Activated T-cell treated with anti-CD3 and anti-CD28 coated beads for 4 hours (primary cell): ENCODE measurements at places on chromosomes 11 and 22.

GRCh38 chr11:7892059-7892699, 38.9 kb downstream of the OR10A6 start:
- DNase-seq, result no peak

- no peak for DNase-seq
Observed at GRCh38 chr11:107017433-107018218, 650 bp downstream of the GUCY1A2 start.

DNA sequence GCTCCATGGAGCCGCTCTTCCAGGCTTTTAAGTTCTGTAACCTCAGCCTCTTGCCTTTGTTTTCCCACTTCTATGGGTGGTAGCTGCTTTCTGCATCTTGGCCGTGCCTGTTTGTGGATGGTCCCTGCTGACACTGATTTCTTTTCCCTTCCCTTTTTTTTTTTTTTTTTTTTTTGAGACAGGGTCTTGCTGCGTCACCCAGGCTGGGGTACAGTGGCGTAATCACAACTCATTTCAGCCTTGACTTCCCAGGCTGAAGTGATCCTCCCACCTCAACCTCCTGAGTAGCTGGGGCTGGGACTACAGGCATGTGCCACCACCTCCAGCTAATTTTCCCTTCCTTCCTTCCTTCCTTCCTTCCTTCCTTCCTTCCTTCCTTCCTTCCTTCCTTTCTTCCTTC, 57.7 kb upstream of the EP300 start:
- no peak for DNase-seq

DNA sequence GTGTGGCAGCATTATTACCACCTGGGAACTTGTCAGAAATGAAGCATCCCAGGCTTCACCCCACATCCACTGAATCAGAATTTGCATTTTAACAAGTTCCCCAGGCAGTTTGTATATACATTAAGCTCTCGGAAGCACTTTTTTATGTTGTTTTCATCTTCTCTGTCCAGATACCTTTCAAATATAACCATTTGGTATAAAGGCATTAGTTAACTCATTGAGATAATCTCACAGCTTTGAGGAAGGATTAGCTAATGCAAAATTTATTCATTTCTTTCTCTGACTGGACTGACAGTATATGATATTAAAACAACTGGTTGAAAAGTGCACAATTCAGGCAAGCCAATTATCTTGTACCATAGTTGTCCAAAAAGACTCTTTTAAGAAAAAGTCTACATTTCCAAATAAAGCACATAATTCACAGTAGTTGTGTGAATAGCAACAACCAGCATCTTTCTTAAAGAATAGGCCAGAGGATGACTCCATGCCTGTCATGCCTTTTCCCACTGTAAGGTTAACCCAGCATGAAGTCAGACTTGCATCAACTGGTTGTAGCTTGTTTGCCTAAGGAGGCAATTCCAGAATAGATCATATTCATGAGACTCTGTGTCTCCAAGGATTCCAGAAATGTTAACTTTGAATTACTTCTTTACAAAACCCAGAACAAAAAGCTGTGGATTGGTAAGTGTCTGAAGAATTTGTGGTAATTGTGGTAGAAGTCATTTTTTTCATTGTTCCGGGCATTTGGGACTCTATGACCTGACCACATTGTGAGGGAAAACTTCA, 254.3 kb upstream of the SESN3 start:
- DNase-seq, result no peak

- no peak for DNase-seq
Observed at GRCh38 chr22:26134654-26135330, 34.5 kb upstream of the SEZ6L start.

GRCh38 chr11:18011633-18012032, 1.2 kb downstream of the SERGEF start:
- no peak for DNase-seq

- no peak for DNase-seq
Observed at GRCh38 chr11:69587454-69588090, 53.4 kb upstream of the CCND1 start.

GRCh38 chr11:73333640-73334383, 25.7 kb downstream of the ARHGEF17 start:
- DNase-seq, result no peak

DNA sequence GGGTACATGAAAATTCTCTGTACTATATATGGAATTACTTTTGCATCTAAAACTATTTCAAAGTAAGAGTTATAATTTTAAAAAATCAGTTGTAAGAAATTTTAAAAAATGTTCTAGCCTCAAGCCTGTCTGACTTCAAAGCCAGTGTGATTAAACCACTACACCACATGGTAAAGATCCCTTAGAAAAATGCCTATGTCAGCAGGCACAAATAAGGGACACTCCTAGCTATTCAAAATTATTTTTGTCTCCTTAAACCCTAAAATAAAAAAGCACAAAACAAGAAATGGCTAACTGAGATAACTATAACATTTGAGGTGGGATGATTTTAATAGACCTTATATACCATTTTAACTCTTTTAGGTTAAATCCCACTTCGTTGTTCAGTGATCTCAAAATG, 64.0 kb upstream of the LIN7C start:
- DNase-seq, result no peak

GRCh38 chr22:42154293-42155052, 23.9 kb upstream of the CYP2D6 start:
- no peak for DNase-seq

- DNase-seq, result no peak
Observed at GRCh38 chr11:75896843-75897419, 81.9 kb downstream of the UVRAG start.

- DNase-seq, result no peak
Observed at GRCh38 chr11:68074584-68075352, 35.9 kb downstream of the TCIRG1 start.

GRCh38 chr22:21043860-21044535, 1.7 kb upstream of the LRRC74B start:
- no peak for DNase-seq

DNA sequence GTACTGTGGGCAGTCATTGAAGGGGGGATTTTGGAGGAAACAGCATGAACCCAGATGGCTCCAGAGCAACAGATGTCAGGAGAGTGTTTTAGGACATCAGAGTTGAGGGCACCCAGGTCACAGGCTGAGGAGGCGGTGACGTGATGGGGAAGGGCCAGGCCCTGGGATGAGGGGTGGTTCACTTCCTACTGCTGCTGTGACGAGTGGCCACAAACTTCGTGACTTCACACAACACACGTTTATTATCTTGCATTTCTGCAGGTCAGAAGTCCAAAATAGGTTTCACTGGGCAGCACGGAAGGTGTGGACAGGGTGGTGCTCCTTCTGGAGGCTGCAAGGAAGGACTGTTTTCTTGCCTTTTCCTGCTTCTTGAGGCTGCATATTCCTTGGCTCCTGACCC, 77.7 kb upstream of the RAB1B start:
- no peak for DNase-seq

DNA sequence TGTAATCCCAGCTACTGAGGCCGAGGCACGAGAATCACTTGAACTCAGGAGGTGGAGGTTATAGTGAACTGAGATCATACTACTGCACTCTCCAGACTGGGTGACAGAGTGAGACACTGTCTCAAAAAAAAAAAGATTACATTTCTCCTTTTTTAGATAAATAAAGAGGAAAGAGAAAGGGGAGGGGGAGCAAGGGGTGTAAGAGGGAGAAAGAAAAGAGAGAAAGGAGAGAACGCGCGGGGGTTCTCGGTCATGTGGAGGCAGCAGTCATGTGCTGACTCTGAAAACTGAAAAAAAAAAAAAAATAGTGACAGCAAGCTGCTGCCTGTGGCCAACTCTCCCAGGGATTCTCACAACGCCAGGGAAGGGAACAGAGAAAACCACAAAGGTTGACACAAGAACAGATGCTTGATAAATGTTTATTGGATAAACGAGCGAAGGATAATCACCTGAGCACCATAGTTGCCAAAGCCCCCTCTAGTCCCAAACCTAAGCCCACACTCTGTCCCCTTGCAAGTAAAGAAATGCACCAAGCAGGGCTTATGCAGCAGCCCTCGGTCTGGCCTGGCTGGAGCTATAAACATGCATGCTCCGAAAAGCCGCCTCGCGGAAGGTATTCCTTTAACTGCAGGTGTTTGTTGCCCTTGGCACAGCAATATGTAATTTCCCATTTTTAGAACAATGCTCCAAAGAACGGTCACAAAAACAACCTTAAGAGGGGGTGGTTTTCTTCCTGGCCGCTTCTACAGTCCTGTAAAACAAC, 14.5 kb downstream of the SCGB1A1 start:
- DNase-seq, result no peak

DNA sequence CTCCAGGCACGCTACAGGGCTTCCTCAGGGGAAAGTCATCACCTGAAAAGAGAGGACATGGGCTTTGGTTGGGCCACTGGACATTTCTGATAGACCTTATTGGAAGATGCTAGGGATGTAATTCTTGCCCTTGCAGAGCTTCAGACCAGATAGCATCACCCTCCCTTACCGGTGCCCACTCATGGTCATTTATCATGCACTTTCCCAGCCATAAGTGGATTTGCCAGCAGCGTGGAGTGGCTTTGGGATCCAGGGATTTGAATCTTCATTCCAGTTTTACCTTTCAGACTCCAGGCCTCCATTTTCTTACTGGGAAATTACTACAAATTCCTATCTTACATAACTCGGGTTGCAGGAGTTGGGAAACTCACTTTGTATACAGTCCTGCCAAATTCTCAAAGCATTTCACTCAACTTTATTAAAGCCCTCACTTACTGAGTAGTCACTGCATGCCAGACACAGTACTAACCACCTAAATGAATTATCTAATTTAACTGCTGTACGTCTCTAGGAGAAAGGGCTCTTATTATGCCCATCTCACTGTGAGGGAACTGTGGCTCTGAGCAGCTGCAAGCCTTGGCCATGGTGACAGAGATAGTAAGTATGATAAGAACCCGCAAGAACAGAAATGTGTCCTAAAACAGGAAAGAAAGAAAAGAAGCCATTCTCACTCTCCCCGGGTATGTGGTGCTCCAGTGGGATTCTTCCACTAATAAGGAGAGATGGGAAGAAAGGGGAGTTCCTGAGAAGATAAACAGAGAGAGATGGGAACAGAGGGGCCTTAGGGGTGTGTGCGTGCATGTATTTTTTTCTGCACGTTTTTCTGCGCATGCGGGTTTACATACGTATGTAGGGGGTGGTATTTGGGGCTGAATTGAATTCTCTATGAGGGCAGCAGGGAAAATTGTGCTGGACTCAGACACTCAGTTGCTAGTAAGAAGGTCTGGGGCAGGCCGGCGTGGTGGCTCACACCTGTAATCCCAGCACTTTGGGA, 9.7 kb downstream of the CHRM1 start:
- no peak for DNase-seq

- peak; percentile 25 for DNase-seq
Observed at GRCh38 chr22:19109198-19110063, 12.8 kb downstream of the DGCR2 start.
